ENCODE measurements at places on chromosomes 11 and 22.
A peak's percentile ranks its signal among the peaks of the same experiment; 100 is the strongest.

DNA sequence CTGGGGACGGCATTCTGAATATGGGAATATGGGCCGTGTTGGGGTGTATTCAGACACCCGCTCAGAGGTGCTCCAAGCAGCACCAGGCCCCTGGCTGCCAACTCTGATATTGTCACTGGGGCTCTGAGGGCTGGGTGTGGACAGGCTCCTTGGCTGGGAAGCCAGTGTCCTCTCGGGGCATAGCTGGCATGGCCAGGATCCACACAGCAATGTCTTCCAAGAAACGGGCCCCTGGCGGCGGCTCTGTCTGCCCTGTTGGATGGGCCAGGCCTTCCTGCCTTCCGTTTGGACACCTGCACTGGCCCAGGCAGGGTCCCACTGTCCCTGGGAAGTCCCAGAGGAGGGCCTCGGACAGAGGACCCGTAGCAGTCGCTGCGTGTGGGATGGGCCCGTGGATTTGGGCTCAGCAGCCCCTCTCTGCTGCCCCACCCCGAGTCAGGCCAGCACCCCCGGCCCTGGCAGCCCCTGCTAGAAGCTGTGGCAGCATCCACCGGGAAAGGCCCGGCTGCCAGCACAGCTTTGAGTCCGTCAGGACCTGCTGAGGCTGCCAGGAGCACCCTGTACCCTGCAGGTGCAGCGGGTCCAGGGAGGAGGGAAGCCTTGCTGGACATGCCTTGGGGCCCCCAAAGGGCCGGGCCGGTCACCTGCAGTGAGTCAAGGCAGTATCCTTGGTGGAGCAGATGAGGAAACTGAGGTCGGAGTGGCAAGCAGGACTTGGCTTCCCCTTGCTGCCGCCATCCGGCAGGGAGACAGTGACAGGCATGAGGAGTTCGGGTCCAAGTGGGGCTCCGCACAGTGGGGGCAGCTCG lies 4.1 kb downstream of the PANX2 start:
- no peak for DNase-seq

DNA sequence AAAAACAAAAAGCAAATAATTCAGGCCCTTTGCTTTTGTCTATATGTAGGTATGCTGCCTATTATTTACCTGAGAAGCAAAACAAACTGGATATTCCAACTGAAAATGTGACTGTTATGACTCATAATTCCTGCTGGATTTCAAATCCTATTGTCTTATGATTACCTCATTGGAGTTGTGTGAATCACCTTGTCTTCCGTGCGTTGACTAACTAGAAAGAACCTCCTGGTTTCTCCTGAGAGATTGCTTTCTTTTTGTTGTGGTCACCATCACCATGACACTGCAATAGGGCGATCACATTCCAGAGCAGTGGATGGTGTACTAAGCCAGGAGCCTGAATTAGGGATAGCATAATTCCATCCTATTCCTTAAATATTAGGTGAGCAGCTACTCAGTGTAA lies 23.0 kb upstream of the EXPH5 start:
- no peak for DNase-seq

DNA sequence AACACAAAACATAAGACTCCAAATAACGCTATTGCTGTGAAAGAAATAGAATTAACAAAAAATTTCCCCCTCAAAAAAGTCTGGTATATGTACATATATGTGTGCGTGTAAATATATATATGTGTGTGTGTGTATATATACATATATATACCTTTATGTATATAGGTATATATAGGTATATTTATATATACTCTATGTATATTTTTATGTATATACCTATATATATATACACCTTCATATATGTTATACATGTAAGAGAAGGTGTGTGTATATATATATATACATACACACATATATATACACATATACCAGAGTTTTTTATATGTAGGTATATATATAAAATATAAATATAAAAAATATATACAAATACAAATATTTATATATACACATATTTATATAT lies 199.2 kb downstream of the RAB38 start:
- DNase-seq, result no peak

DNA sequence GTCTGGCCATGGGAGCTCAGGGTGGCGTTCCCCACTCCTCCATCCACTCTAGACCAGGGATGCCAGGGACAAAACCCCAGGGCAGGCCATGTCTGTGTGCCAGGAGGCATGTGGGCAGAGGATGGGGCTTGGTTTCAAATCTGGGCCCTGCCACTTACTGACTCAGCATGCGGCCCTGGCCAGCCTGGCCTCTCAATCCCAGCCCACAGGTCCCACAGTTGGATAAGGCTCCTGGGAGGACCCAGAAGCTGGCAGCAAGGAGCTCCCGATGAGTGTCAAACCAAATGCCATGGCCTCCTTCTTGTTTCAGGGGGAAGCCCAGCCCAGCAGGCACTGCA lies 1290.4 kb downstream of the BRD1 start:
- no peak for DNase-seq

DNA sequence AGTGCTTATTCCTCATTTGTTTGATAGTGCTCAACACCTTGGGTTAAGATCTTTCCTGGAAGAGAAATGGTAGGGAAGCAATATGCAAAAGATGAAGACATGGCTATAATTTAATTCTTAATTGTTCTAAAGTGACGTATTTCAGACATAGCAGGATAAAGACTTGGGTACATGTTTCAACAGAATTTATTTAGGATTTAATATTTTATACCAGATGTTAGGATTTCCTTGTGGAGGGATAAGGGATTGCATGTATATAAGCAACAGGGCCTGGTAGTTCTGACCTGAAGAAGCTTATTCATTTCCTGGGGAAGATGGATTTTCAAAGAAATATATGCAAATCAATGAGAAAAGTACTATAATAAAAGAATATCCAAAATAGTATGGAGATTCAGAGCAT lies 163.8 kb downstream of the FAT3 start:
- no peak for DNase-seq

- DNase-seq, result no peak
Measured at GRCh38 chr11:132620423-132620822, 911.9 kb downstream of the OPCML start.

GRCh38 chr11:36006556-36006955 lies 62.7 kb downstream of the LDLRAD3 start:
- DNase-seq, result no peak

- DNase-seq, result no peak
Measured at GRCh38 chr11:201966-202365, 5.2 kb downstream of the BET1L start.

GRCh38 chr22:23061471-23062280 lies 8.6 kb upstream of the GNAZ start:
- no peak for DNase-seq

GRCh38 chr22:42412744-42413333 lies 19.4 kb downstream of the NFAM1 start:
- no peak for DNase-seq

DNA sequence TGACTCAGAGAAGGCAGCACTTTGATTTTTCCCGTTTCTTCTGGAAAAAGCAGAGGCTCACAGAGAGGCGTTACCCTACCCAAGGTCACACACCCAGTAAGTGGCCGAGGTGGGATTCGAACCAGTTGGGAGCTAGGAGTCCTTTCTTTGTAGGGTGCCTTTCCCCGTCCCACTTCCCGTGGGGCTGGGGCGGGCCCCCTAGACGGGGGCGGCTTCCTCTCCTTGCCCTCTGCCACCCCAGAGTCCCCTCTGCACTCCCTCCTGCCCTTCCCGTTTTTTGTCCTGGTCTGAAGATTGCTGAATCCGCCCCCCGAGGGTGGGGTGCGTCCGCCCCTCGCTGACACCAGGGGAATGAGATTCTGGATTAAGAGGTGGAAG lies 747 bp downstream of the TPCN2 start:
- DNase-seq, result peak; percentile 8

- DNase-seq, result no peak
Measured at GRCh38 chr11:92053216-92053615, 171.4 kb upstream of the FAT3 start.

DNA sequence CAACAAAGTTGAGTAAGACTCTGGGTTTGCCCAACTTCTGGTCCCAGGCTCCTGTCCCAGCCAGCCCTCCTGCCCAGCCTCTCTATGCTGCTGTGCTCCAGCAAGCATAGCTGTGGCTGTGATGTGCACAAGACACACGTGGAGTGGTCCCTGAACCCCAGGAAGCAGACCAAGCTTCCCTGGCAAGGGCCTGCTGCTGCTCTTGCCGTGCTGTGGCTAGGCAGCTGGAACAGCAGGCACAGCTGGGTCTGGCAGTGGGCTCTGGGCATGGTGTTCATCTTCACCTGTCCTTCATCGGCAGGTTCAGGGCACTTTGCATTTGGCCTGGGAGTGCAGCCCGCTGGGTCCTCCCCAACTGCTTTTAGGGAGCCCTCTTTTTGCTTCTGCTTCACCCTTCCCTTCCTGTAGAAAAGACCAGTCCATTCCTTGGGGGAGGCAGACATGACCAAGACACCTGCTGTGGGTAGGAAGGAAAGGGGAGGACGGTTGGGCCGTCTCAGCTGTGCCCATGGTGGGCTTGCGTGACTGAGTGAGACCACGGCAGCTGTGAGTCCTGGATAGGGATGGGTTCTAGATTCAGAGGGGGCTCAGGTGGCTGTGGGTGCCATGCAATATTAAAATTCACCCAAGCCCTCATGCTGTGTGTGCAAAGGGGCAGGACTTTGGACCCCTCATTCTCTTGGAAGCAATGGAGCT lies 26.1 kb upstream of the ETS1 start:
- no peak for DNase-seq

DNA sequence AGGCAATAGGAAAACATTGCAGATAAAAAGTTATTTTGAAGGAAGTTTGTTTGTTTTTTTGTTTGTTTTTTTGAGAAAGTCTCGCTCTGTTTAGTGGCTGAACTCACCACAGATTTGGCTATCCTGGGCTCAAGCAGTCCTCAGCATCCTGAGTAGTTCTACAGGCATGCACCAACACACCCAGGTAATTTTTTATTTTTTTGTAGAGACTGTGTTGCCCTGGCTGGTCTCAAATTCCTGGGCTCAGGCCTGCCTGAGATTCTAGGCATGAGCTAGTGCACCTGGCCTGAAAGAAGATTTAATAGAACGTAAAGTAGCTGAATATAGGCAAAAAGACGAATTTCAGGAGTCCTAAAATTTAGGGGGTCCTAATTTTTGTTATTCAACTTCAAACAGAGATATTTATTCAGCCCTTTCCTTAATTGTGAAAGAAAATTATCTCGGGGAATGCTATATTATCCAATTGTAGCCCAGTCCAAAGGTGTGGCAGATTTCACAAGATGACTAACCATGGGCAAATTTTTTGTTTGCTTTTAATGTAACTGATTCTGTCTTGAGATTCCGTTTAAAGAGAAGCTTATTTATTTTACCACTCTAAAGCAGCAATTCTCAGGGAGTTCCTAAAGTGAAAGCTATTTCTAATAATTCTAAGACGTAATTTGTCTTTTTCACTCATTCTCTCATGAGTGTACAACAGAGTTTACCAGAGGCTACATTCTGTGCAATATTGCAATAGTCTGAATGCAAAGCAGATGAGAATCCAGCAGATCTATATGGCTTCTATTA lies 940 bp downstream of the IL18 start:
- no peak for DNase-seq

GRCh38 chr11:129932381-129933067 lies 37.1 kb upstream of the NFRKB start:
- DNase-seq, result no peak

- DNase-seq, result no peak
Measured at GRCh38 chr11:8808226-8808585, 102.8 kb upstream of the AKIP1 start.

- DNase-seq, result no peak
Measured at GRCh38 chr11:1675536-1676228, 21.3 kb upstream of the KRTAP5-6 start.

GRCh38 chr22:36406721-36407120 lies 19.0 kb upstream of the MYH9 start:
- no peak for DNase-seq

Measured in stimulated activated CD4-positive, alpha-beta T cell treated with anti-CD3 and anti-CD28 coated beads, Interleukin-1b, Interleukin-23, amount 100 ng/mL, for 4 hours (primary cell).